AML-193 (cell line): ENCODE measurements at places on chromosomes 7 and 10.
A peak's percentile ranks its signal among the peaks of the same experiment; 100 is the strongest.

DNA sequence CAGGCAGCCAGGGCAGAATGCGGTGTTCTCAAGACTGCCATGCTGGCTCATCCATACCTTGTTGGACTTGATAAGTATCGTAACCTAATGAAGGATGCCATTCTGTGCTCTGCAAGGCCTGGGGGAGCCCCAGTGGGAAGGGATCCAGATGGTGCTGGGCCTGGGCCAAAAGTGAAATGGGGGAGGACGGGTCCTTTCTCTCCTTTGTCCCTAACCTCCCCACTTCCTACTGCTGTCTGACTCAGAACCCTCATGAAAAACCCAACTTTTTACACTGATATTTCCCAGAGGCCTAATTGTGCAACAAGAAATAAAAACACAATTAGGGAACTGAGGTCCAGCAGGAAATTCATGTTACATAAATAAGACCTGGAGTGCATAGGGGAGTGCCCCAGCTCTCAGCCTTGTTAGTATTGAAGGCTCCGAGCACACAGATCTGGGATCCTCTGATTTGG lies 193.7 kb upstream of the SVIL start:
- no peak for DNase-seq

- peak; percentile 83 for DNase-seq
Measured at GRCh38 chr7:1512781-1513656, 8.8 kb upstream of the INTS1 start.

- DNase-seq, result no peak
Measured at GRCh38 chr10:9012312-9012711, 957.8 kb downstream of the GATA3 start.

- DNase-seq, result no peak
Measured at GRCh38 chr10:33073641-33074415, 115.8 kb upstream of the ITGB1 start.

- DNase-seq, result peak; percentile 33
Measured at GRCh38 chr10:99656199-99657064, 2.9 kb upstream of the ENTPD7 start.

DNA sequence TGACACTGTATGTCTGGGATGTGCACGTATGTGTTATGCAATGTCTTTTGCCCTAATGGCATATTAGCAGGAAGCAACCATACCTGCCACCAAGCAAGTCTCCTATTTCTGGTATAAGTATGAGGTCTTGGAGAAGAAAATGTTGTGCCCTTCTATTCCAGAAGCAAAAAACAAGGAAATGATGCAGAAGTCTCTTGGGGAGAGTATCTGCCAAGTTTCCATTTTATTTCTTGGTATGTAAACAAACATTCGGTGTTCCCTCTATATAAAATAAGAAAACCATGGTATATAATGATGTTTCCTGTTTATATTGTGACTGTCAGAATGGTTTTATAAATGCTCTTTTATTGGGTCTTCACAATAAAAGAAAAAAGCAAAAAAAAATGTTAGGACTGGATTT lies 19.3 kb upstream of the MYO3A start:
- DNase-seq, result no peak

DNA sequence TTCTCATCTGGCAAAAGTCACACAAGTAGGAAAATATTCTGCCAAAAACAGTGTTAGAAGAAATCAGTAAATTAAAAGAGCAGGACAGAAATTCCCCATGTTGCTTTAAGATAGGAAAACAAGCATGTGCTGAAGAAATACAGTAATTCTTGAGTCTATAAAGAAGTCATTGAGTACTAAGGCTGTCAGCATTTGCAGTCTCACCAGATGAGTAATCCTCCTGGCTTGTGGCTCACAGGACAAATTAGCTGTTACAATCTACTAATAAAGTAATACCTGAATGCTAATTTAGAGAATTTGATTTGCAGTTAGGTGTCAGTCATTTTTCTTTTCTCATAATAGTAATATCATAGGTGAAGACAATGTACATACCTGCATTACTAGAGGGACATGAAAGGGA lies 1158.9 kb upstream of the CELF2 start:
- no peak for DNase-seq

GRCh38 chr10:127877116-127877515 lies 15.6 kb downstream of the CLRN3 start:
- no peak for DNase-seq

DNA sequence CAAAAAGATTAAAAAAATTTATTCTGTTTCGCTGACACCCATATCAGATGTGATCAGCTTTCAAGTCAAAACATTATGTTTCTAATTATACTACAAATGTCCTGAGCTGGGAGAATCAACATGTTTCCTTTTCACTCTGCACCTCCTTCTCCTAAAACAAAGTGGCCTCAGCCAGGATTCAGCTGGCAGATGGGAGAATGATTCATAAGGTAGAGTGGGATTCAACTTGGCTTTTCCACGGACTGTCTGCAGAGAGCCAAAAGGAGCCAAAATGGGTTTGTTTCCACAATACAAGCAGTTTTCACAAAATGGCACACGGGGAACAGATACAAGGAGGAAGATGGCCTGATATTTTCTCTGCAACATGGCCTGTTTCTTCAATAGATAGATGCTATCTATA lies 376.5 kb upstream of the PRKCQ start:
- DNase-seq, result no peak

DNA sequence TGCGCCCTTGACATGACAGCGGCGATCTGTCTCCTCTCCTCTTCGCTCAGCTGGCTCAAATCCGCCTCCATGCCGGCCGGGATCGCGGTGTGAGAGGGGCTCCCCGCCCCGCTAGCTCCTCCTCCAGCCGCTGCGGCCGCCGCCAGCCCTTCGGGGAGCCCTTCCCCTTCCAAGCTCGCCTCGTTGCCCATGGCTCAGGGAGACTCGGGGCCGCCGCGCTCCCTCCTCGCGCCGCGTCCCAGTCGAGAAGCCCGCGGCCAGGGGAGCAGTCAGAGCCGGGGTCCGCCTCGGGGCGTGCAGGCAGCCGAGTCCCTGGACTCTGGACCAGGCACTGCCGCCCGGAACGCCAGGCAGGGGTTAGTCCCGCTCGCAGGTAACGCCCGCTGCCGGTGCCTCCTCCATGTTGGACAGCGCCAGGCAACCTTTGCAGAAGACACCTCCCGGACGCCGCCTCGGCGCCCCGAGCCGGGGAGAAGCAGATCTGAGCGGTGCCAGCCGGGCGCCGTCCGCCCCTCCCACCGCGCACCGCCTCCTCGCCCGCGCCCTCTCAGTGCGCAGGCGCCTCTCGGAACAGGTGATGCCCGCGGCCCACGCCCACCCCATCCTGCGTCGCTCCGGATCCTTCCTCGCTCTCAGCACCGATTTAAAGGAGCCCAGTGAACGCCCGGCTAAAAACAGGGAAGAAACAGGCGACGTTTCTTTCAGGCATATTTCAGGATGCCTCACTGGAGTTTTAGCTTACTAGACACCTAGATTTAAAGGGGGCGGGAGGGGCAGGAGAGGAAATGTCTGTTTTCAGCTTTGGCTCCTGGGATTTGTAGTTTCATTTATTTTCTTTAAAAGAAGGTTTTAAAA lies at the start of gene PCLO:
PCLO (minus strand) TSS at position 483 of the 855 bp plus-strand sequence; CDS start at position 191, 292 bp downstream.
- no peak for DNase-seq

GRCh38 chr10:103542764-103543616 lies 49.5 kb downstream of the NEURL1 start:
- DNase-seq, result peak; percentile 14

GRCh38 chr7:151057506-151057988 lies at the start of gene CDK5:
CDK5 (minus strand) TSS chr7:151057897; CDS start chr7:151057848, 49 bp downstream.
- peak; percentile 43 for DNase-seq

DNA sequence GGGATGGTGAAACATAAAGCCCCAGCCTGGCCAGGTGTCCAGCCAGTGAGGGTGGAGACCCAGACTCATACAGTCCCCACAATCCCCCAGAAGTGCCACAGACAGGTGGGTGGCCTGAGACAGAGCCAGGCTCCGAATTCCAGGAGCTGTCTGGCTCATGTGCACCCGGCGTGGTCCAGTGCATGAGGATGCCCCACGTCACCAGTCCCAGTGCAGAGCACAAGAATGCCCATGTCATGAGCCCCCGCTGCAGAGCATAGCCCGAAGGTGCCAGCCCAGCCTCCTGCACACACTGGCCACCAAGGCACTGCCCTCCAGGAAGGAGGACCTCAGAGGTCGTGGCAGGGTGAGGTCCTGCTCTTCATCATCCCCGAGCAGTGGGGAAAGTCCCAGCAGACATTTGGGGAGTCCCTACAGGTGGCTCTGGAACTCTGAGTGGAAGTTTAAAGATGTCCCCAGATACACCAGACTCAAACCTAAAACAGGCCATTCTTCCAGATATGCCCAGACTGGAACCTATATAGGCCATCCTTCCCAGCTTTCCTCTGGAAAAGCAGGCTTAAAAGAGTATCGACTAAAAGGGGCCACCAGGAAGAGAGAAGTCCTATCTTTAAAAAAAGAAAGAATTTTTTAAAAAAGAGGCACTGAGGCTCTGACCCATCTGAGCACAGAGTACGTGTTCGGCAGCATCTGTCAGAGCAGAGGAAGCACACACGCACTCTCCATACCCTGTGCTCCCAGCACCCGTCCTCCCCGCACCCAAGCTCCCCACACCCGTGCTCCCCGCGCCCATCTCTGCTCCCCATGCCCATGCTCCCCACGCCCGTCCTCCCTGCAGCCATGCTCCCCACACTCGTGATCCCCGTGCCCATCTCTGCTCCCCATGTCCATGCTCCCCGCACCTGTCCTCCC lies 11.5 kb downstream of the DIP2C start:
- DNase-seq, result no peak

- DNase-seq, result no peak
Measured at GRCh38 chr7:154628556-154628955, 374.4 kb downstream of the PAXIP1 start.

GRCh38 chr7:5685205-5685604 lies 96.3 kb downstream of the RNF216 start:
- no peak for DNase-seq

DNA sequence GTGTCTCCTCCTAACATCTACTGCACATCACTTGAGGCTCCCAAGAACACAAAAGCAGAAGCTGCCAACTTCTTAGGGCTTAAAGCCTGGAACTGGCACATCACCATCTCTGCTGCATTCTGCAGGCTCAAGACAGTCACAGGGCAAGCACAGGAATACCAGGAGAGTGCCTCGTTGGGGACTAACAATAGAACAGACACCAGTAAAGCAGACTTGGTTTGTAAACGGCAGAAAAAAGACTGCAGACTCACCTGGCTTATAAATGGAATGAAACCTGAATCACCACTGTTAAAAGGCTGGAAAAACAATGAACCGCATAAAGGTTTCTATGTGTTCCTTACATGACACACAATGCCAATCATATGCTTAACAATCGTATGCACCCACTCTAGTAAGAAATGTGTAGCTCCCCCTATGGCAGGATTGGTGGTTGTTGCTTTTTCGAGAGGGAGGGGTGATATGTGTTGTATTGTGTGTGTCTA lies 12.8 kb downstream of the RHEB start:
- no peak for DNase-seq

DNA sequence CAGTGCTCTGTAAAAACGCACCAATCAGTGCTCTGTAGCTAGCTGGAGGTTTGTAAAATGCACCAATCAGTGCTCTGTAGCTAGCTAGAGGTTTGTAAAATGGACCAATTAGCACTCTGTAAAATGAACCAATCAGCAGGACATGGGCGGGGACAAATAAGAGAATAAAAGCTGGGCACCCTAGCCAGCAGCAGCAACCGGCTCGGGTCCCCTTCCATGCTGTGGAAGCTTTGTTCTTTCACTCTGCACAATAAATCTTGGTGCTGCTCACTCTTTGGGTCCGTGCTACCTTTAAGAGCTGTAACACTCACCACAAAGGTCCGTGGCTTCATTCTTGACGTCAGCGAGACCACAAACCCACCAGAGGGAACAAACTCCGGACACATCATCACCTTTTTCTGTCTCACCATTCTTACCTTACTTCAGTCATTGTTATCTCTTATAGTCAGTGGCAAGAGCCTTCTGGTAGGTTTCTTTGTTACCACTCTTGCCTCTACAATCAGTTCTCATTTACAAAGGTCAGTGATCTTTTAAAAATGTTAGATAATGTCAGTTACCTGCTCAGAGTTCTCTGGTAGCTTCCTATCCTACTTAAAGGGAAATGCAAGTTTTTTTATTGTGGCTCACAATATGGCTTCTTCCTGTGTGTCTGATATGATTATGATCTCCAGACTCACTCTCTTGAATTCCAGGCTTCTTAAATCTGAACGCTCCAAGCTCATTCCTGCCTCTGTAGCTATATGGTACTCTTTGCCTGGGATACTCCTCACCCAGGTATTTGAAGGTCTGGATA lies 4.5 kb downstream of the STAM start:
- DNase-seq, result no peak

DNA sequence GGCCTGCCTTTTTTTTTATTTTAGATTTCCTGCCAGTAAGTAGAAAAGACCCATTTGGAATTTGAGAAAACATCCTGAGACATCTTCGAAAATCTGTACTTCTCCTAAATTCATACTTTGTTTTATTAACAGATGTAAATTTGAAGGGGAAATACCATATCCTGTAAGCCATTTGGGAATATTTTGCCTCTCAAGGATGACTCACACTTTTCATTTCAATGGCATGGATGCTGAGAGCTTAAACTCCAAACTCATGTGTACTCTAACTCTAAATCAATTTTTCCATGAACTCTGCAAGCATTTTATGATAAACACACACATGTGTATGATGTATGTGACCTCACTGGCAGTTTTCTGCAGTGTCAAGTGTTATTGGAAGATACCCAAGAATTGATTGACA lies 89.0 kb downstream of the SEMA3A start:
- DNase-seq, result no peak

GRCh38 chr10:77371848-77372799 lies 265.5 kb downstream of the KCNMA1 start:
- DNase-seq, result no peak

- no peak for DNase-seq
Measured at GRCh38 chr10:22293747-22294404, 22.3 kb upstream of the COMMD3 start.
